Mesendoderm (in vitro differentiated cells): ENCODE measurements at places on chromosomes 12 and 14.

DNA sequence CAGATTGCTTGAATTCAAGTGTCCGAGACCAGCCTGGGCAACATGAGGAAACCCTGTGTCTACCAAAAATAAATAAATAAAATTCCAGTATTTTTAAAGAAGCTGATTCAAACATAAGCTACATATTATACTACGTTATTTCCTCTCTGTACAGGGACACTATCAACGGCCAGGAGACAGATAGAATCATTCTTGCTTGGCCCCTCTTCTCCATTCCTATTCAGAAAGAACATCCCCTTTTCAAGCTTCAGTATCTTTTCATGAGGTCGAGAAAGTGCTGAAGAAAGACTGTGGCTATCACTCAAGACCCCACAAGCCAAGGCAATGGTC is 314 bp upstream of the DHRS7 start:
- no peak for DNase-seq
- H3K4me1 ChIP-seq = no peaks in the 10 kb centered on the region
- H3K27ac ChIP-seq = no peak overlapping the region

DNA sequence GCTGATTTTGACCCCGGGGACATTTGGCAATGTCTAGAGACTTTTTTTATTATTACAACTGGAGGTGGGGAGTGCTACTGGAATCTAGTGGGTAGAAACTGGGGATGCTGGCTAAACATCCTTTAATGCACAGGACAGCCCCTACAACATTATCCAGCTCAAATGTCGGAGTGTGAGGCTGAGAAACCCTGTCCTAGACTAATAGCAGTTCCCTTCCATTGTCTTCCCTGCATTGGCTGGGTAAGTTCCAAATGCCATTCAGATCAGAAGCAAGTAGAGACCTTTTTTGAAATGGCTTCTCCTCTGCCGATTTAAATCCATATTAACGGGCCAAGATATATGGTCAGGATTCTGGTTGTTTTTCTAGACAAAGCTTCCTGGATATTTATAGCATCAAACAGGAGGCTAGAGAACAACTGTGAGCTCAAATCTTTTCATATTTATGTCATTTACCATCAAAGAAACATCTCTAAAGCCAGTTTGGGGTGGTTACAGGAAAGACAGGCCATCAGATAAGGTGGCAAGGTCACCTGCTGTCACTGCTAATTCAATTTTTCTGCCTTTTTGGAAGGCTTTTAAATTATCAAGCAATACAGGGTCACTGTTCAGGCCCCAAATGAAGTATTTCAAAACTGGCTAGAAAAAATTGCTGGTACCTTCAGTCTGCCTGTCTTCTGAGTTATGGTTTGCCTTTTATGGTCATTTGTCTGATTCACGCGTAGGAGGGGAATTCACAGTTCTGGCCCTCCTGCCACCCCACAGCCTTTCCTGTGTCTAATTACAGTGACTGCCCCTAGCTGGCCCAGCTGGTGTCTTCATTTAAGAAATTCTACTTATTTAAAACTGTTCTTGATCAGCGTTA is 20.1 kb upstream of the AKAP5 start:
- H3K4me3 ChIP-seq = no peak overlapping the region
- H3K36me3 ChIP-seq = peaks cover 28% of the 10 kb centered on the region
- peaks cover 2% of the 10 kb centered on the region for H3K4me1 ChIP-seq
- H3K27ac ChIP-seq = peak overlapping the region; percentile 87
- peak; percentile 48 for DNase-seq
- H3K27me3 ChIP-seq = no peaks in the 10 kb centered on the region

- no peaks in the 10 kb centered on the region for H3K4me1 ChIP-seq
- no peak for DNase-seq
- H3K27ac ChIP-seq = no peak overlapping the region
- no peak overlapping the region for H3K4me3 ChIP-seq
- no peaks in the 10 kb centered on the region for H3K27me3 ChIP-seq
Observed at GRCh38 chr14:54003064-54003463, 46.4 kb upstream of the BMP4 start.

DNA sequence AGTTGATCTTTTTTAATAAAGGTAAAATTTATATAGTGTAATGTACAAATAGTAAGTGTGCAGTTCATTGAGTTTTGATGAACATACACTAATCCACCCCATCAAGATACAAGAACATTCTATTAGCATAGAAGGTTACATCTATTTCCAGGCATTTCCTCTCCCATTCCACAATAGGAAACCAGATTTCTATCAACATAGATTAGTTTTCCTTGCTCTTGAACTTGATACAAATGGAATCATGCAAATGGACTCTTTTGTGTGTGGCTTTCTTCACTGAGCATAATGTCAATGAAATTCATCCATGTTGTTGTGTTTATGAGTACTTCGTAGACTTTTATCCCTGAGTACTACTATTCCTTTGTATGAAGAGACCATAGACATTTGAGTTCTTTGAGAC is 10.8 kb downstream of the STYX start:
- no peak overlapping the region for H3K27ac ChIP-seq
- no peak for DNase-seq
- no peaks in the 10 kb centered on the region for H3K27me3 ChIP-seq
- H3K4me3 ChIP-seq = no peak overlapping the region

- H3K27ac ChIP-seq = no peak overlapping the region
- no peak for DNase-seq
- no peak overlapping the region for H3K4me3 ChIP-seq
- H3K36me3 ChIP-seq = no peaks in the 10 kb centered on the region
Observed at GRCh38 chr12:4177262-4177661, 96.3 kb upstream of the CCND2 start.
